ENCODE measurements at places on chromosomes 2 and 18. TPM values are rescaled to one million over a fixed set of nuclear protein-coding genes. Genes with fewer than 3 reads are reported as not detected.

GRCh38 chr2:231554327-231554726 lies 24.1 kb upstream of the NMUR1 start:
- H3K36me3 ChIP-seq, result no peaks in the 10 kb centered on the region
- no peaks in the 10 kb centered on the region for H3K27me3 ChIP-seq
- H3K4me3 ChIP-seq, result no peak overlapping the region
- no peak for DNase-seq
- H3K4me1 ChIP-seq, result no peaks in the 10 kb centered on the region
- peak overlapping the region; percentile 57 for H3K27ac ChIP-seq

GRCh38 chr2:98570356-98570755 lies 38.0 kb downstream of the COA5 start:
- H3K27me3 ChIP-seq, result no peaks in the 10 kb centered on the region
- no peak overlapping the region for H3K27ac ChIP-seq
- no peak overlapping the region for H3K4me3 ChIP-seq
- DNase-seq, result no peak
- no peaks in the 10 kb centered on the region for H3K4me1 ChIP-seq

DNA sequence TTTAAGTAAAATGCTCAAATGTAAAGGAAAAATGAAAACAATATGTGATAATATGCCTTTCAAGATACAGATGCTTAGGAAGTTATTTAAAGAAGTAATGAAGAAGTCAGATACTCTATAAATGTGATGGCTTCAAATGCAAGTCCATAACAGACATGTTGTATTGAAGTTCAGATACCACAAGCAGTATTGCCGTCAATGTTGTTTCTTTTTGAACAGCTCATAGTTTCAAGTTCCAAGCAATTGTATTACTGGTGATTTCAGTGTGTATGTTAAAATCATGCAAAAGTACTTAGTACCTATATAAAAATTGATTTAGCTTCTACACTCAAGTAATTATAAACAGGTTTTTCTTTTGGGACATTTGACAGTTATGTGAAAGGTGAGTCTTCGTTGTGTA lies 24.9 kb downstream of the KCMF1 start:
- no peak for DNase-seq
- no peaks in the 10 kb centered on the region for H3K27me3 ChIP-seq
- peaks cover 30% of the 10 kb centered on the region for H3K4me1 ChIP-seq
- H3K4me3 ChIP-seq, result no peak overlapping the region
- no peaks in the 10 kb centered on the region for H3K36me3 ChIP-seq

- H3K4me1 ChIP-seq, result no peaks in the 10 kb centered on the region
- H3K4me3 ChIP-seq, result no peak overlapping the region
- no peak for DNase-seq
- H3K27ac ChIP-seq, result no peak overlapping the region
- no peaks in the 10 kb centered on the region for H3K36me3 ChIP-seq
Observed at GRCh38 chr2:108573061-108573460, 38.8 kb downstream of the LIMS1 start.

- no peak overlapping the region for H3K27ac ChIP-seq
- H3K4me1 ChIP-seq, result no peaks in the 10 kb centered on the region
- no peak overlapping the region for H3K4me3 ChIP-seq
Observed at GRCh38 chr2:10544252-10544651, 96.1 kb upstream of the ODC1 start.

GRCh38 chr2:43438858-43439655 lies 156.8 kb downstream of the THADA start:
- DNase-seq, result no peak
- H3K27ac ChIP-seq, result peak overlapping the region; percentile 64
- no peaks in the 10 kb centered on the region for H3K36me3 ChIP-seq
- H3K27me3 ChIP-seq, result no peaks in the 10 kb centered on the region
- no peaks in the 10 kb centered on the region for H3K4me1 ChIP-seq
- H3K4me3 ChIP-seq, result peak overlapping the region; percentile 26

- H3K27me3 ChIP-seq, result no peaks in the 10 kb centered on the region
- H3K4me3 ChIP-seq, result no peak overlapping the region
- no peaks in the 10 kb centered on the region for H3K36me3 ChIP-seq
- DNase-seq, result no peak
- H3K4me1 ChIP-seq, result no peaks in the 10 kb centered on the region
- no peak overlapping the region for H3K27ac ChIP-seq
Observed at GRCh38 chr2:223914324-223914723, 30.8 kb downstream of the WDFY1 start.

- H3K27ac ChIP-seq, result no peak overlapping the region
- no peak overlapping the region for H3K4me3 ChIP-seq
- no peaks in the 10 kb centered on the region for H3K27me3 ChIP-seq
- DNase-seq, result no peak
- H3K36me3 ChIP-seq, result peaks cover 3% of the 10 kb centered on the region
Observed at GRCh38 chr2:186617771-186618170, 27.9 kb downstream of the ITGAV start.

GRCh38 chr2:102606353-102606752 lies 13.0 kb upstream of the SLC9A2 start:
- H3K36me3 ChIP-seq, result no peaks in the 10 kb centered on the region
- no peak overlapping the region for H3K27ac ChIP-seq
- H3K4me3 ChIP-seq, result no peak overlapping the region
- H3K27me3 ChIP-seq, result no peaks in the 10 kb centered on the region

DNA sequence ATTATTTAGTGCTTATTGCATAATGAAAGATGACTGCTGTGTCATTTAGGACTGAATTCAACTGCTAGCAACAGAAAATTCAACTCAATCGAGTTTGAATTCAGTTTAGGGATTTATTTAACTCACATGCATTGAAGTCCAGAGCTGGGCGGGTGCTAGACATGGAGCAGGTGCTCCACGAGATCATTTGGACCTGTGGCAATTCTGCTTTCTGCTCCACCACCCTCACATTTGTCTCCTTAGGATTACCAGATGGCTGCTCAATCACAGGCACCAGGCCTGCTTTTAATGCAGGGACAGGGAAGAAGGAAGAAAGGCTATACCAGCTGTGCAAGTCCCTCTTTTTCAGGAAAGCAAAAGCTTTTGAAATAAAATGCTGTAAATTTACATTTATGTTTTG lies 572.9 kb upstream of the SLC8A1 start:
- no peak for DNase-seq
- no peaks in the 10 kb centered on the region for H3K36me3 ChIP-seq
- no peaks in the 10 kb centered on the region for H3K4me1 ChIP-seq
- no peak overlapping the region for H3K4me3 ChIP-seq
- no peak overlapping the region for H3K27ac ChIP-seq
- H3K27me3 ChIP-seq, result no peaks in the 10 kb centered on the region

GRCh38 chr2:60371681-60372080 lies 181.8 kb downstream of the BCL11A start:
- H3K4me1 ChIP-seq, result no peaks in the 10 kb centered on the region
- no peaks in the 10 kb centered on the region for H3K36me3 ChIP-seq
- no peaks in the 10 kb centered on the region for H3K27me3 ChIP-seq
- H3K27ac ChIP-seq, result no peak overlapping the region
- DNase-seq, result no peak

DNA sequence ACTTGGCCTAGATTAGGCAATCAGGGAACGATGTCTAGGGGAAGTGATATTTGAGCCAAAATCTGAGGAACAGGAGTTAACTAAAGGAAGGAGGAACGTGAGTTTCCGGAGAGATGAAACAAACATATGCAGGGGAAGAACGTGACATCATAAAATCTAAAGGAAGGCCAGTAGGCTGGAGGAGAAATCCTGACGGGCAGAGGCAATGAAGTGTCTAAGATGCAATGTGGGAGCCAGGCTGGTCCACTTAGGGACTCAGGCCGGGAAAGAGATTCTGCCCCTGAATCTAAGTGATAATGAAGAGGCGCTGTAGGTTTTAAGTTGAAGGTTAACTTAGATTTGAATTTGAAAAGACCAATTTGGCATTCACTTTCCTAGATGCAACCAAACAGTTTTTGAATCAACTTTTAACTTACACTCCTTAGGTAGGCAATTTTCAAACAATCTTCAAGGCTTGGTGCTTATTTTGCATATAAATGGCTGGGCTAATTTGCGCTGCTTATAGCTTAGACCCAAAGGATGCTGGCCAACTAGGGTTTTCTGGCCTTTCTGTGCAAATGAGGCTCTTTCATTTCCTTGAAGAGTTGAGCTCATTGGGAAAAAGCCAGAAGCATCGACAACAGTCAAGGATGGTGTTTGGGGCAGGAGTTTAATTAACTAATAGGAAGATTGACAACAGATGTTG lies 221.7 kb downstream of the SOX11 start:
- H3K27me3 ChIP-seq, result no peaks in the 10 kb centered on the region

- H3K27me3 ChIP-seq, result no peaks in the 10 kb centered on the region
- no peak overlapping the region for H3K4me3 ChIP-seq
- H3K27ac ChIP-seq, result no peak overlapping the region
- no peaks in the 10 kb centered on the region for H3K4me1 ChIP-seq
Observed at GRCh38 chr2:189570570-189571031, 10.0 kb downstream of the SLC40A1 start.

DNA sequence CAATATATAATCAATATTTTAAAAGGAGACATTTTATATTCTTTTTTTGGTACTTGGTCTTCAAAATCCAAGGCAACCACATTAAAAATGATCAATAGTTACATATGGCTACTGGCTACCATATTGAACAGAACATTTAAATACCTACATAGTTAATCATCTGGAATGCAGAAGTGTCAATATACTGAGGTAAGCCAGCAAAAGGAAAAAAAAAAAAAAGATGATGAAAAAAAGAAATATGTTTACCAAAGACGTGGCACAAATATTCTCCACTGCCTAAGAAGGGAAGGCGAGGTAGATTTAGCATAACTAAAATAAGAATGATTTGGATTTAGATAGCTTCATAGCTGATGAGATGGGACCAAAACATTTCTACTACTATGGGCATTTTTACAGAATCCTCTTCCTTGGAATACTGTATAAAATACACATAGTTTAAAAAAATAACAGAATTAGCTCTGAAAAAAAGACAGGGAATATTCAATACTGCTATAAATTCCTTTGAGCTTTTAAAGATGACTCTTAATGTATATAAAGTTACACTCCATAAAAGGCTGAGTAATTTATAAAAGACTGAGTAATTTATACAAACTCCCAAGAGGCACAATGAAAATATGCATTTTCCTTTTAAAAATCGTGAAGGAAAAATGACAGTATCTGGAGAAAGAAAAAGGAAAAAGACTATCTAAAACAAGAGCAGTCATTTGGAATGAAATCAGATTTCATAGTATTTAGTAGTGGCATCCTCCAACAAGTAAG lies 63.5 kb downstream of the CDH2 start:
- H3K27ac ChIP-seq, result no peak overlapping the region
- H3K4me1 ChIP-seq, result no peaks in the 10 kb centered on the region
- DNase-seq, result no peak
- no peaks in the 10 kb centered on the region for H3K36me3 ChIP-seq
- H3K4me3 ChIP-seq, result no peak overlapping the region

DNA sequence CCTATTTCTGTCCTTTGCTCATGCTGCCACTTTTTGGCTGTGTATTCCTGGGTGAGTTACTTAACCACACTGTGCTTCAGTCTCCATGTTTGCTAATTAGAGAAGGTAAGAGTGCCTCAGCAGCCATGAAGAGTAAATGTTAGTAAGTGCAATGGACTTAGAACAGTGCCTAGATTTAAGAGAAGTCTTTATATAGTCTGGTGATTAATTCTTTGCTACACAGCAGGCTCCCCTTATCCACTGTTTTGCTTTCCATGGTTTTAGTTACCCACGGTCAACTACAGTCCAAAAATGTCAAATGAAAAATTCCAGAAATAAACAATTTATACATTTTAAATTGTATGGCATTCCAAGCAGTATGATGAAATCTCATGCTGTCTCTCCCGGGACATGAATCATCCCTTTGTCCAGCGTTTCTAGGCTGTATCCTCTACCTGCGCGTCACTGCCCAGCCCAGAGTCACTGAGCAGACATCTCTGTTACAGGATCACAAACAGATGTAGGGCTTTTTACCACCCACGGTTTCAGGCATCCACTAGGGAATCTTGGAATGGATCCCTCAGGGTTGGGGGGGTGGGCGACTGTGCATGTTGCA lies 91.0 kb downstream of the CTIF start:
- DNase-seq, result no peak
- H3K27ac ChIP-seq, result no peak overlapping the region
- H3K27me3 ChIP-seq, result no peaks in the 10 kb centered on the region
- H3K4me3 ChIP-seq, result no peak overlapping the region
- no peaks in the 10 kb centered on the region for H3K4me1 ChIP-seq

DNA sequence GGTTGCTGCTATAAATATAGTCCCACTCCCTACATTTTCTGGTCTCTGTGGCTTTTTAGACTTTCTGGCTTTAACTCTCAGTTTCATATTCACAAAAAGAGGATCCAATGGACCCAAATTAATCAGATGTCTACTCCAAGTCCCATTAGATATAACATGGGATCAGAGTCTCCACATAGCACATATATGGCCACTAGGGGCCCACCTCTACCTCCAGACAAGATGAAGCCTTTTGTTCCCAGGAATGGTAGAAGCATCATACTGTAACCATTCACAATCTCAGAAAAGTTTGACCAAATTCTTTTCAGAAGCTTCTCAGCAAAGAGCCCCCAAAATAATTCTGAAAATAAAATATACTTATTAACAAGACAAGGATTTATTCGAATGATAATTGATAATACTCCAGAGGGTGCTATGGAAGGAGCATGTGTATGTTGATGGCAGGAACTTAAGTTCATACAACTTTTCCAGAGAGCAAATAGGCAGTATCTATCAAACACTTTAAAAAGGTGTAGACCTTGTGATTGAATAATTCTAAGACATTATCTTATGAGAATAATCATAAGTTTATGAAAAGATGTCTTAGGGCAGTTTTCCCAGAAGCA lies 382.3 kb upstream of the CRIM1 start:
- H3K36me3 ChIP-seq, result no peaks in the 10 kb centered on the region
- H3K4me1 ChIP-seq, result no peaks in the 10 kb centered on the region
- DNase-seq, result no peak
- H3K4me3 ChIP-seq, result no peak overlapping the region

DNA sequence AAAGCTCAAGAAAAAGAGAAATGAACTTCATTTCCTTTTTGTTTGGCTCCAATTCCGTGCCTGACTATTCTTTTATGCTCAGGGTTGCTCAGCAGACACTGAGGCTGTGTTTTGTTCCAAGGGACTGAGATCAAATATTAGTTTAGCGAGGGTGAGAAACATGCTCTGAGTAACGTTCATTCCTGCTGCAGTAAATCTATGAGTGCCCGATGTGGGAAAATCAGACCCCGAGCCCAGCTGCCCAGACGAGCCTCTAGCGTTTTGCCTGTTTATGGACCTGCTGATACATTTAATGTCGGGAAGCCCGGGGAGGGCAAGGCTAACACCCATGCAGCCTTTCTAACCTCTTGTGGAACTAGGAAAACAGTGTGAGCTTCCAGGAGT lies 119.2 kb downstream of the VAPA start:
- no peak for DNase-seq
- H3K27me3 ChIP-seq, result no peaks in the 10 kb centered on the region
- no peak overlapping the region for H3K4me3 ChIP-seq
- no peaks in the 10 kb centered on the region for H3K36me3 ChIP-seq

GRCh38 chr2:241029599-241030332 lies 31.3 kb downstream of the SNED1 start:
- no peak for DNase-seq
- H3K4me1 ChIP-seq, result no peaks in the 10 kb centered on the region
- H3K4me3 ChIP-seq, result no peak overlapping the region

GRCh38 chr18:1488957-1489356 lies 584.3 kb downstream of the ADCYAP1 start:
- no peak overlapping the region for H3K27ac ChIP-seq
- H3K4me3 ChIP-seq, result no peak overlapping the region
- no peak for DNase-seq
- H3K36me3 ChIP-seq, result no peaks in the 10 kb centered on the region
- no peaks in the 10 kb centered on the region for H3K27me3 ChIP-seq

- H3K4me3 ChIP-seq, result peak overlapping the region; percentile 45
- DNase-seq, result peak; percentile 72
Observed at GRCh38 chr18:22169889-22170420, 566 bp downstream of the GATA6 start.

NETO1 gene
- not detected for total RNA-seq

MBD2 gene
- total RNA-seq, result 39.7 TPM

ABCG5 gene
- total RNA-seq, result 9.3 TPM

SEPTIN2 gene
- total RNA-seq, result 281 TPM

SLC4A3 gene
- 8.1 TPM for total RNA-seq

ZAP70 gene
- total RNA-seq, result 28.7 TPM

Measured in Peyer's patch (tissue), 4 donors.